ENCODE measurements at places on chromosomes 13 and 19.

GRCh38 chr13:109873351-109874123, 87.2 kb upstream of the IRS2 start:
- no peak for DNase-seq

- DNase-seq, result no peak
Observed at GRCh38 chr13:62598708-62599107, 1183.1 kb upstream of the PCDH20 start.

DNA sequence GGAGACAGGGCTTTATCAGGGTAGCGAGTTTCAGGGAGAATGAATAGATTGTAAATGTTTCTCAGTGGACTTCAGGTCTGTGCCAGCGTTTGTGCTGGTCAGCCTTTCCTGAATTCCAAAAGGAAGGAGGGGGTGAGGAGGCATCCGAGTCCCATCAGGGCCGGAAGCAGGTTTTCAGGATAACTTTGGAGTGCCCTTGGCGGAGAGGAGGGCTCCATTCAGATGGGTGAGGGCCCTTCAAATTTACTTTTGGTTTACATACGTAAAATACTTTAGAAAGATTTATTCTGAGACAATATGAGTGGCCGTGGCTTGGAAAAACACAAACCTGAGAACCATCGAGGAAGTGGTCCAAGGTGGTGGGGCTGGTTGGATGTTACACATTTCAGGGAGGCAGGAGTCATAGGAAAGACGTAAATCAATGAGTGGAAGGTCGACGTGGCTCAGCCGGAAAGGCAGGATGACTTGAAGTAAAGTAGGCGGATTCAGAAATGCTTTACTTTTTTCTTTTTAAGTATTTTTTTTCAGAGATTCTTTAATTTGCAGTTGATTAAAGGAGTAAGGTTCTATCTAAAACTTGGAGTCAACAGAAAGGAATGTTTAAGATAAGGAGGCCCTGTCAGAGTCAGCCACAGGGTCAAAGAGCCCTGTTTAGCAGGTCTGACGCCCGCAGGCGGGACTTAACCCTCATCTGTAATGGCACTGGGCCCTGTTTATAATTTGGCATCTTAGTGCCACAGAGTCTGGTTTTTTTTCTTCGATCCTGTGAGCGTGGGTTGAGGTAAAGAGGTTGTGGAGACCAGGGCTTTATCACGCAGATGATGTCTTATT, 32.8 kb downstream of the ATP11A start:
- no peak for DNase-seq

DNA sequence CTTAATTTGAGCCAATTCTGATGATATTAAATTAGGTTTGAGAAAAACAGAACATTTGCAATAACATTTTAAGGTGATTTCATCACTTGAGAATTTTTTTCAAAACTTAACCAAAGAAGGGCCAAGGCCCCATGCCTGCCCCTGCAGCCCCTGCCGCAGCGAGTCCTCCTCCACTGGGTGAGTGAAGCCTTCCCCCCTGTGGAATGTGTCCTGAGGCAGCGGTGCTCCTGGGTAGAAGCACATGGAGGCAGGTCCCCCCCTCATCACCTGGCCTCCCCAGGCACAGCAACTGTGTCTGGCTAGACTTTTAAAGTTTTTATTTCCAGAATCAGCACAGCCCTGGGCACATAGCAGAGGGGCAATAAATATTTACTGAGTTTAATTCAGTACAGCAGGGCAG, 10.8 kb downstream of the SOX1 start:
- DNase-seq, result no peak

- DNase-seq, result no peak
Observed at GRCh38 chr19:39154629-39155100, 29.1 kb downstream of the PAK4 start.

Measured in stimulated activated CD4-positive, alpha-beta T cell treated with anti-CD3 and anti-CD28 coated beads, Interleukin-12 subunit alpha, Interleukin-12 subunit beta, amount 100 ng/mL, for 24 hours (primary cell).